ENCODE measurements at places on chromosomes 2 and 18.

DNA sequence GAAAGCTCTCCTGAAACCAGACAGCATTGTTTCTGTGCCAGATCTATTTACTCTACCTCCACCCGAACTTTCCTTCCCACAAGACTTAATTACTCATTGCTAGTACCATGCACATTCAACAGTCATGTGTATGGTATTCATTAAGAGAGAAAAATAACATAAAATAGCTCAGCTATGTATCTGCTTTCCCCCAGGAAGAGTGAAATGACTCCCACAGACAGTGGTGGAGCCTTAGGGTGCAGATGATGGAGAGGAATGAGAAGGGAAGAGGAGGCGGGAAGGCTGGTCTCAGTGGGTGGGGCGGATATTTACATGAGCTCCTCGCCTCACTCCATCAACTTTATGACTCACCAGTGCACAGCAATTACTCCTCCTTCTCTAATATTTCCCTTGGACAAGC, 724.5 kb downstream of the EPHA4 start:
- no peak for DNase-seq

GRCh38 chr18:35042389-35043071, 1.3 kb downstream of the MAPRE2 start:
- peak; percentile 59 for DNase-seq

DNA sequence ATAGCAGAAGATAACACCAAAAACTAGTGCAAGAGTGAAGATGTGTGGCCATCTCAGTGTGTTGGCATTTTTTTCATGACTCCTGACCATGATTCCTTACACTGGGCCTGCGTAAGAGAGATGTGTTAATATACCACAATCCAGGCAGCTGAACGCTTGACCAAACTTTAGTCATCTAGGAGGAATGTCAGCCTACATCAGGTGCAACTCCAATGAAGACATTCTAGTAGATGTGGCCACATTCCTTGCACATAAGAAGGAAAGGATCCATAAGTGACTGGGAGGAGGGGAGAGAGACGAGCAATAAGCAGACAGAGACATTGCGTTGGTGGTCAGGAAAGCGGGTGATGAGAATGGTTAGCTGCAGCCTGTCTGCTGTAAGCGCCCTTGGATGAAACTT, 42.6 kb downstream of the CYRIA start:
- no peak for DNase-seq

GRCh38 chr2:138485019-138485418, 16.6 kb upstream of the SPOPL start:
- no peak for DNase-seq

GRCh38 chr2:237573721-237574415, 7.5 kb downstream of the PRLH start:
- no peak for DNase-seq

GRCh38 chr18:33757037-33757436, 179.0 kb downstream of the ASXL3 start:
- DNase-seq = no peak

- no peak for DNase-seq
Measured at GRCh38 chr2:157173740-157174184, 83.7 kb upstream of the GALNT5 start.

DNA sequence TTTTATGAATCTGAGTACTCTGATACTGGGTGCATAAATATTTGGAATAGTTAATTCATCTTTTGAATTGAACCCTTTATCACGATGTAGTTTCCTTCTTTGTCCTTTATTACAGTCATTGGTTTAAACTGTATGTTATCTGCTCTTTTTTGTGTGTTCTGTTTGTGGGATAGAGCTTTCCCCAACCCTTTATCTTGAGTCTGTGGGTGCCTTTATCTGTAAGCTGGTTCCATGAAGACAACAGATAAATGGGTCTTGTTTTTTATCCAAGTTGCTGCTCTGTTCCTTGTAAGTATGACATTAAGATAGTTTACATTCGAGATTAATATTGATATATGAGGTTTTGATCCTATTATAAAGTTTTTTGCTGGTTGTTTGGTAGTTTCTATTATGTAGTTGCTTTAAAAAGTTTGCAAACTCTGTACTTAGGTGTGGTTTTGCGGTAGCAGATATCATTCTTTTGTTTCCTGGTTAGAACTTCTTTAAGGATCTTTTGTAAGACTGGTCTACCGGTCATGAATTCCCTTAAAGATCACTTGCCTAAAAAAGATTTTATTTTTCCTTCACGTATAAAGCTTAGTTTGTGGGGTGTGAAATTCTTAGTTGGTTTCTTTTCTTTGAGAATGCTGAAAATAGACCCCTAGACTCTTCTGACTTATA, 1451.3 kb upstream of the SLC39A10 start:
- no peak for DNase-seq

DNA sequence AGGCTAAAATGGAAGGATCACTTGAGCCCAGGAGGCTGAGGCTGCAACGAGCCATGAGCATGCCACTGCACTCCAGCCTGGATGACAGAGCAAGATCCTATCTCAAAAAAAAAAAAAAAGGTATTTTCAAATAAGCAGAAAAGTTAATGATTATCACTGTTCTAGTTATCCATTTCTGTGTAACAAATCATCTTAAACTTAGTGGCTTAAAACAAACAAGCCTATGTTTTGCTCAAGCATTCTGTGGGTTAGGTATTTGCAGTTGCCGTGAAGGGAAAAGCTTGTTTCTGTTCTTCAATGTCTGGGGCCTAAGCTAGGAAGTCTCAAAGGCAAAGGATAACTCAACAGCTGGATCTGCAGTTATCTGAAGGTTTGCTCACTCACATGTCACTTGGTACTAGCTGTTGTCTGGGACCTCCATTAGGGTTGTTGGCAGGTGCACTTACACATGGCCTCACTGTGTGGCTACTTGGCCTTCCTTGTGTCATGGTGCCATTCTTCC, 14.1 kb downstream of the MFF start:
- DNase-seq = no peak

DNA sequence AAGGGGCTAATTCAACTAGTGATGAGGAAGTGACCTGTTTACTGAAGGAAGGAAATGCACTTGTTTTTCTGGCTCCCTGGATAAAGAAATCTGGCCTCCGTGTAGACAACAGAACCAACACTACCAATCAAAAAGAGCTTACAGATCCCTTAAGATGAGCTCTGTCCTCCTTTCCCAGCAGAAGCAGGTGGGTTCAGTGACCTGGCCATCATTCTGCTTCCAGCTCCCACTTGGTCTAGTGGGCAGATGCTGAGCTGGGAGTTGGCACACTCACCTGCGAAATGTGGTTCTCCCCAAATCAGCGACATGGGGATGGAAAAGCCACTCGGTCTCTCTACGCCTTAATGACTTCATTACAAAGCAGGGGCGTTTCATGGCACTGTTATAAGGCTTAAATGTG, 132.6 kb downstream of the AFF3 start:
- DNase-seq = no peak

- DNase-seq = no peak
Measured at GRCh38 chr2:53445383-53446070, 322.1 kb upstream of the CHAC2 start.

DNA sequence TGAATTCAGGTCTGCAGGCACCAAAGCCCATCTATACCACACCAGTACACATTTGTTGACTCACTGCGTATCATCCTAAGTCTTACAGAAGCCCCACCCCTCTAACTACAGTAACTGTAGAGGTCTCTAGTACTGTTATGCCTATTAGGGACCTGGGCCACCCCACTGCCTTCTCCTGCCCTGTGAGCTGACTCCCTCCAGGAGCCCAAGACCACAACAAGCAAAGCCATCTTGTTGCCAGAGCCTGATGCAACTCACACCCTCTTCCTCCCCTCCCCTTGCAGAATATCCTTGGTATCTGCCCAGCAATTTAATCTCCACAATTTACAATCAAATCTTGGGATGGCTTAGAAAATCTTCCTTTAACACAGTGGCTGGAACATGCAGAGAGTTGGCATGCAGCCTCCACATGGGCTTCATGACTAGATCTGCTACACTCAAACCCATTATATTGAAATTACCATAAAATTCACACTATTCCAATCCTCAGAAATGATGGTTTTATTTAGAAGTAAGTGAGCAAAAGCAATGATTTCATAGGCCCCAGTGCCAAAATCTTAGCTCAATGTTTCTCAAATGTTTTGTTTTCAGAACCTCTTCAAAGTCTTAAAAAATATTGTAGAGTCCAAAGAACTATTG, 17.7 kb upstream of the CYP1B1 start:
- DNase-seq = no peak

GRCh38 chr2:130819226-130819607, 17.5 kb upstream of the ARHGEF4 start:
- no peak for DNase-seq

- no peak for DNase-seq
Measured at GRCh38 chr2:18503376-18504228, 56.9 kb downstream of the RDH14 start.

Data from CD4-positive, alpha-beta T cell treated with Interleukin-15 for 4 hours (primary cell).